ENCODE measurements at places on chromosomes 7 and 10.

DNA sequence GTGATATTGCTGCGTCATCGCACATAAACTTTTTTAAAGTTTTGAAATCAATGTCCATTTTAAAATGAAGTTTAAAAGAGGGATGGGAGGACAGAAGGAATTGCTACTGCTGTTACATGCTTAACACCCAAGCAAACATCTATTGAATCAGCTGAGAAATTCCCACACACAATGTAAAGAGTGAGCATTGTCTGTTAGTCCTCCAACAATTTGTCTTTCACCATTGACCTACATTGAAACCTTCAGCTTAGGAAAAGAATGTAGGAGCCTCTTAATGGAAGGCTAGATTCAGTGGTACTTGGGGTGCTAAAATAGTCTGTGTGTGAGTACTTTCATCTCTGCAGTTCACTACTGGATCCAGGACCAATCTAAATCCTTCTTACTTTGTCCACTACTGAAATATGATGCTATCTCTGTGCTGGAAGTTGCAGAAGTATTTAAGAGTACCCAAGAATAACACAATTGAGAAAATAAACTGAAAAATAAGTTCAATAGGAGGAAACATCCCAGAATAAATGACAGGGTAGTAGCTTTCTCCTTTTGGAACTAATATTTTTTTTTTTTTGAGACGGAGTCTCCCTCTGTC is 23.8 kb upstream of the FBXW4 start:
- no peak for DNase-seq

GRCh38 chr10:570628-571163 is 118.8 kb downstream of the DIP2C start:
- DNase-seq, result no peak

- peak; percentile 28 for DNase-seq
Observed at GRCh38 chr10:120459185-120459584, 2.2 kb downstream of the PLPP4 start.

- DNase-seq, result no peak
Observed at GRCh38 chr7:129853661-129854268, 99.0 kb downstream of the UBE2H start.

- no peak for DNase-seq
Observed at GRCh38 chr7:28433699-28434219, 21.4 kb downstream of the CREB5 start.

DNA sequence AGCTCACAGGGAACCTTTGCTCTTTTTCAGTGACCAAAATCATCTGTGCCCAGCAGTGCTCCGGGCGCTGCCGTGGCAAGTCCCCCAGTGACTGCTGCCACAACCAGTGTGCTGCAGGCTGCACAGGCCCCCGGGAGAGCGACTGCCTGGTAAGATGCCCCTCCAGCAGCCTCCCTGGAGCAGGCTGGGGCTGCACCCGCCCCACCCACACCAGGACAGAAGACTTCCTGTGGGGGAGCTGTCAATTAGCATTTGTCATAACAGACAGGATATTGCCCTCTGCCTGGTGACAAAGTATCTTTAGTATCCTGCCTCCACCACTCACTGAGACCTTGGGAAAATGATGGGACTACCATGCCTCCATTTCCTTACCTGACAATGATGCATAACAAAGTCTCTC is 133.7 kb downstream of the EGFR start:
- DNase-seq, result no peak

DNA sequence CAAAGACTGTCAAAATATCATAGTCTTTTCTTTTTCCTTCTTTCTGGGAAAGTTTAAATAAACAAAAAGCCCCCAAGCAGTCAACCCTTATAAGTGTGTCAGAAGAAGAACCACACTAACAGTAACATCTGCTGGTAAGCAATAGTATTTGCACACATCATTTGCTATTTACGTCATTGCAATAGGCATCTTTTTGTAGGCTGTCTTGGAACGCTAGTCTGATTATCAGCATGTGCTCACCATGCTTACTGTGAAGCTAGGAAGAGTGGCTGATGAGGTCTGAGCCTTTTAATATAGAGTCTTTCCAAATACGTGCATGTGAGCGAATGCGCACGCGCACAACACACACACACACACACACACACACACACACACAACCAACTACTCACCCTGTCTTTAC is 599.0 kb upstream of the TPK1 start:
- no peak for DNase-seq

All from midbrain (tissue), 1 donor.